Body of pancreas (tissue), 4 donors: ENCODE measurements at places on chromosomes 3 and 15. TPM values are rescaled to one million over a fixed set of nuclear protein-coding genes. Genes with fewer than 3 reads are reported as not detected.

GRCh38 chr3:46663591-46664135 lies 29.8 kb downstream of the ALS2CL start:
- no peaks in the 10 kb centered on the region for H3K36me3 ChIP-seq
- no peak for DNase-seq
- peaks cover 15% of the 10 kb centered on the region for H3K4me1 ChIP-seq

The RGMA gene
- 8.8 TPM for total RNA-seq

GRCh38 chr3:38152609-38153008 lies 12.7 kb upstream of the OXSR1 start:
- H3K4me3 ChIP-seq, result no peak overlapping the region
- H3K27me3 ChIP-seq, result no peaks in the 10 kb centered on the region
- no peaks in the 10 kb centered on the region for H3K36me3 ChIP-seq
- no peaks in the 10 kb centered on the region for H3K4me1 ChIP-seq
- no peak overlapping the region for H3K27ac ChIP-seq
- no peak for DNase-seq

DNA sequence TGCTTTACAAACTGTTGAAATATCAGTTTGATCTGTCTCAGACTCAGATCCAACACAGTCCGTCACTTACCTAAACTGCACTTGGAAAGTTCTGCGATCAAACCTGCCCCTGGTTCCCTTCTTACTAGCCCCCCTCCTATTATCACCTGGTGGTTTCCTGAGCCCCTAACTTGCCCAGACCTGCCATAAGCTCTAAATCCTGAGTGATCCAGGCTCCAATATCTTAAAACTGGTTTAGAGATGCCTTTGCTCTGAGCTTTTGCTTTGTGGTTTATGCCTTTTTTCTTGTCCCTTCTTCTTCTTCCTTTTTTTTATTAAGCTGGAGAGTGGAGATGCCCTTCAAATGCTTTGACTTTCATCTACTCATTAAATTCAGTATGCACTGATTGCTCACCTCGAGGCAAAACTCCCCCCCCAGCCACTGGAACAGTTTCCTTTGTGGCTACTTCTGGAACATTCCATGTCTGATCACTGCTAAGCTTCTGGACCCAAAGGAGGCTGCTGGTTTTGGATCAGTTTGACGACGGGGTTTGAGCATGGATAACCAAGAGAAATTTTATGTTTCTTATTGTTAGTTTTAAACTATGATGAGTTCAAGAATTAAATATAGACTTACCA lies 3.5 kb upstream of the ITGB5 start:
- H3K4me3 ChIP-seq, result no peak overlapping the region
- no peaks in the 10 kb centered on the region for H3K36me3 ChIP-seq
- H3K4me1 ChIP-seq, result peaks cover 4% of the 10 kb centered on the region
- H3K27ac ChIP-seq, result no peak overlapping the region

DNA sequence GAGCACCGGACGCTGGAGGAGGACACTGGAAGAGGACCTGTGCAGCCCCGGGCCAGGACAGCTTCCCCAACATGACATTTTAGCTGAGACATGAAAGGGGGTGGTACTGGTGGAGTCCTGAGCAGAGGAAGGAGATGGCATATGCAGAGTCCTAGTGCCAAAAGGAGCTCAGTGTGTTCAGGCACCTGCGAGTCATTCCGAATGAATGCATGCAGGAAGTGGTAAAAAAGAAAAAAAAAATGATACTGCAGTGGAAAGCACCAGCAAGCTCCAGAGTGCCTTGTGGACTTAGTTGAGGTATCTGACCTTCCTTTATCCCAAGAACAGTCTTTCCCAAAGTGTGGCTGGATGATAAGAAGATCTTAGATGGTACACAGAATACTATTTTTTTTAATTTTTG lies 6.6 kb upstream of the ZNF148 start:
- H3K27ac ChIP-seq, result no peak overlapping the region
- H3K4me3 ChIP-seq, result no peak overlapping the region
- DNase-seq, result no peak
- no peaks in the 10 kb centered on the region for H3K36me3 ChIP-seq
- H3K27me3 ChIP-seq, result no peaks in the 10 kb centered on the region

The P2RY14 gene
- total RNA-seq, result 1.8 TPM

The GPR15 gene
- not detected for total RNA-seq

GRCh38 chr3:39788128-39788883 lies 21.1 kb upstream of the MYRIP start:
- no peaks in the 10 kb centered on the region for H3K27me3 ChIP-seq
- no peak overlapping the region for H3K27ac ChIP-seq
- H3K4me3 ChIP-seq, result no peak overlapping the region
- no peak for DNase-seq
- no peaks in the 10 kb centered on the region for H3K36me3 ChIP-seq
- no peaks in the 10 kb centered on the region for H3K4me1 ChIP-seq

The SEMA3F gene
- total RNA-seq, result 5.2 TPM

DNA sequence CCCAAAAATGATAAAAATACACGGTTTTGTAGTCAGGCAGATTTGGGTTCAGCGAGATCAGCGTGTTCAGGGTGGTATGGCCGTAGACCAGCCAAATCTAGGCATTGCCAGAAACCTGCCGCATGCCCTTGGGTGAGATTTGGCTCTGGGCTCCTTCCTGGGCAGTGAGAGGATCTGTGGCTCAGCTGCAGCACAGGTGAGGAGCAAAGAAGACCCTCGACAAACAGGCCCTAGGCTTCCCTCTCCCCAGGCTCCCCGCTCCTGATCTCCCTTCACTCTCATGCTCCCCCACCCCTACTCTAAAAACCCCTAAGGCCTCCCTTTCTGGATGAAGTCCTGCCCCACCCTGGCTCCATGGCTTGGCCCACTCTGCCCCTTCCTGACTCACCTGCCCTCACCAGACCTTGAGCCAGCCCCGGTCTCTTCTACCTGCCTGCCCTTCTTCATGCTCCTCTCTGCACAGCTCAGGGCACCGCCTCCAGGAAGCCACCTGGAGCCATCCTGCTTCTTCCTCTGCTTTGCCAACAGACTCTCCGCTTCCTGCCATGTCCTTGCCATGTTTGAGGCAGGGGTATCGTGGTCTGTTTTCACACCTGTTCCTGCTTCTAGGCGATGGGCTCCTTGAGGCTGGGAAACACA lies 88.1 kb downstream of the CORO2B start:
- H3K27ac ChIP-seq, result no peak overlapping the region
- H3K4me3 ChIP-seq, result no peak overlapping the region
- H3K4me1 ChIP-seq, result no peaks in the 10 kb centered on the region

GRCh38 chr15:91077029-91077428 lies 23.0 kb upstream of the SV2B start:
- no peaks in the 10 kb centered on the region for H3K36me3 ChIP-seq
- H3K4me3 ChIP-seq, result no peak overlapping the region
- no peak for DNase-seq

The SLC38A3 gene
- 48.0 TPM for total RNA-seq

The SMCO1 gene
- total RNA-seq, result not detected

GRCh38 chr3:70763894-70764293 lies 451.5 kb upstream of the MDFIC2 start:
- DNase-seq, result no peak
- no peak overlapping the region for H3K4me3 ChIP-seq
- no peaks in the 10 kb centered on the region for H3K36me3 ChIP-seq
- no peaks in the 10 kb centered on the region for H3K4me1 ChIP-seq

The KNG1 gene
- total RNA-seq, result not detected

DNA sequence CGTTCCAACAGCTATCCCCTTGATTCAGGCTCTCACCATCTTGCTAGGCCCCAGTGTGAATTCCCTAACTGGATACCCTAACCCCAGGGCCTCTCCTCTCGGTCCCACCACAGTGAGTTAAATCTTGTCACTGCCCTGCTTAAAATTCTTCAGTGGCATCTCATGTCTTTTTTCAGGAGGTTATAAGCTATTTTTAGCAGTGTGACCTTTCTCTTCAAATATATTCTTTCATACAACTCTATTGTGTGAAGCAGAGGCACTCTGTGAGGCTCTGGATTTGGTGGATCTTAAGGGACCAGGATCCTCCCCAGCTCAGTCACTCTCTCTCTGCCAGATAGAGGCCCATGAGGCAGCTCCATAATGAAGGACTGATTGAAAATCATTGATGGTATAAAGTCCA lies 760.4 kb downstream of the NTRK3 start:
- no peak overlapping the region for H3K27ac ChIP-seq
- H3K4me1 ChIP-seq, result no peaks in the 10 kb centered on the region
- no peaks in the 10 kb centered on the region for H3K27me3 ChIP-seq

GRCh38 chr3:105608623-105609022 lies 241.9 kb downstream of the ALCAM start:
- peaks cover 32% of the 10 kb centered on the region for H3K4me1 ChIP-seq
- DNase-seq, result no peak
- no peaks in the 10 kb centered on the region for H3K27me3 ChIP-seq

DNA sequence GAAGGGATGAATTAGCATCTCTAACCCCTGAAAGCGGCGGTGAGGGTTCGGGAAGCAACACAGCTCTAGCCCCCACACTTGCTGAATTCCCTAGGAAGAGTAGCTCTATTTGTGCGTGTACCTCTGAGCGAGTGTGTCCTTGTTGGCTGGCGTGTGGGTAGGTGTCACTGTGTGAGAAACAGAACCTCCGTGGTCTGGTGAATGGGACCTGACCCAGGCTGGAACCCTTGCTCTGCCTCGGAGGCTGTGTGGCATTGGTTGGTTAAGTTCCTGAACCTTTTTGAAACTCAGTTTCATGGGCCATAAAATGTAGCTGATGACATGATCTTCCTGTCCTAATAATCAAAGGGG lies 414 bp upstream of the TMEM115 start:
- H3K36me3 ChIP-seq, result peaks cover 6% of the 10 kb centered on the region
- no peaks in the 10 kb centered on the region for H3K27me3 ChIP-seq
- peak overlapping the region; percentile 88 for H3K27ac ChIP-seq
- no peak overlapping the region for H3K4me3 ChIP-seq

DNA sequence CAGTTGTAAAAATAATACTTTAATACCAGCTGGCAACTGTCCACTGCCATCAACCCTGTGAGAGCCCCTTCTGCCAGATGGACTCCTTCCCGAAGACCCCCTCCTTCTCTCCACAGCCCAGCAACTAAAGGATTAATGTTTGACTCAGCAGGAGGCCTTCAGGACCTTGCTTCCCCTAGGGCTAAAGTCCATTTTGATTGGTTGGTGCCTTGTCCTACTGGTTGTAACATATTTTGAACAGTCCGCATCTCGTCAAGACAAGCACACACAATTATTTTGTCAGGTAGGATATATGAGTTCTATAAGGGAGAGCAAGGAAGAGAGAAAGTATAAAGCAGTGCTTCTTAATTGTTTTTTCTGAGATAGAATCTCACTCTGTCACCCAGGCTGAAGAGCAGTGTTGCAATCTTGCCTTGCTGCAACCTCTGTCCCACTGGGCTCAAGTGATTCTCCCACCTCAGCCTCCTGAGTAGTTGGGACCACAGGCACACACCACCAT lies 18.6 kb downstream of the ACOX2 start:
- no peak overlapping the region for H3K4me3 ChIP-seq
- H3K4me1 ChIP-seq, result no peaks in the 10 kb centered on the region
- DNase-seq, result no peak
- H3K27ac ChIP-seq, result no peak overlapping the region
- H3K36me3 ChIP-seq, result no peaks in the 10 kb centered on the region

DNA sequence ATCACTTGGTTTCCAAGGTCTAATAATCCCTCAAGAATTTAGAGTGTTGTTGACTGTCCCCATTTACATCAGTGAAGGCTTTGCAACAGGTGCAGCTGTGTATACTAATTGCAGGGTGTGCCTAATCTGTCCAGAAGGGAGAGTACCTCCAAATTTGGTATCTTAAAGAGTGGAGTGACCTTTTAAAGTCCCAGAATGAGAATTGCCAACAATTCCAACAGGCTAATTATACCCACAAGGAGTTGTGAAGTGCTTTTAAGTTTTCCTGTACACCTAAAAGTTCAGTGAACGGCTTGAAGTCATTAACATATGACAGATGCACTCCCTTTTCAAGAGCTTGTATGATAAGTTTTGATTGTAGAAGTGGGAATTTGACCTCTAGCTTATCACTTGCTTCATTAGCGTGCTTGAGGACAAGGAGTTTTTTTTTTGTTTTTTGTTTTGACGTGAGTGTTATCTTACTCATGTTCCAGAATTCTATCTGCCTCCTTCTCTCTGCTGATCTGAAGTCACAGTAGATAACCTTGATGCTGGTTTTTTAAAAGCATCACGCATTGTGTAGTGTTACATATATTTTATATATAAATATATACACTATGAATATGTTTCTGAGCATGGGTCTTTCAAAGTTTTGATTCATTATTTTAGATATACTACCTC lies 26.3 kb downstream of the CDIN1 start:
- H3K4me1 ChIP-seq, result peaks cover 4% of the 10 kb centered on the region
- DNase-seq, result no peak
- no peak overlapping the region for H3K4me3 ChIP-seq
- H3K27ac ChIP-seq, result no peak overlapping the region
- no peaks in the 10 kb centered on the region for H3K27me3 ChIP-seq
- no peaks in the 10 kb centered on the region for H3K36me3 ChIP-seq

The FAM174B gene
- total RNA-seq, result 51.4 TPM

- H3K4me1 ChIP-seq, result no peaks in the 10 kb centered on the region
- no peaks in the 10 kb centered on the region for H3K36me3 ChIP-seq
- no peak for DNase-seq
- H3K27me3 ChIP-seq, result no peaks in the 10 kb centered on the region
- H3K27ac ChIP-seq, result no peak overlapping the region
These were observed 17.3 kb downstream of the CHST14 start for GRCh38 chr15:40487816-40488682.

GRCh38 chr3:116051040-116051439 lies 394.2 kb downstream of the LSAMP start:
- no peak overlapping the region for H3K4me3 ChIP-seq
- H3K27me3 ChIP-seq, result no peaks in the 10 kb centered on the region
- no peak overlapping the region for H3K27ac ChIP-seq
- H3K4me1 ChIP-seq, result no peaks in the 10 kb centered on the region
- no peak for DNase-seq

- H3K27me3 ChIP-seq, result no peaks in the 10 kb centered on the region
- no peak for DNase-seq
- peak overlapping the region; percentile 96 for H3K27ac ChIP-seq
- no peaks in the 10 kb centered on the region for H3K36me3 ChIP-seq
- peak overlapping the region; percentile 89 for H3K4me3 ChIP-seq
- peaks cover 21% of the 10 kb centered on the region for H3K4me1 ChIP-seq
These were observed 888 bp downstream of the TMOD3 start for GRCh38 chr15:51830276-51830806.

- DNase-seq, result no peak
- H3K27ac ChIP-seq, result no peak overlapping the region
- H3K4me3 ChIP-seq, result no peak overlapping the region
- H3K4me1 ChIP-seq, result no peaks in the 10 kb centered on the region
- H3K27me3 ChIP-seq, result no peaks in the 10 kb centered on the region
- H3K36me3 ChIP-seq, result no peaks in the 10 kb centered on the region
These were observed 189.0 kb upstream of the GOLIM4 start for GRCh38 chr3:168284728-168285127.
